ENCODE measurements at places on chromosomes 1 and 21. TPM values are rescaled to one million over a fixed set of nuclear protein-coding genes. Genes with fewer than 3 reads are reported as not detected.

Gene NCDN
- polyA plus RNA-seq = 18.3 TPM

Gene PDE4B
- 2.4 TPM for polyA plus RNA-seq

Gene RNU1-4
- not detected for polyA plus RNA-seq

Gene KRTAP21-2
- polyA plus RNA-seq = not detected

Gene RNF186
- polyA plus RNA-seq = not detected

Gene FMO4
- polyA plus RNA-seq = 3.9 TPM

Gene NBPF6
- not detected for polyA plus RNA-seq

Gene TRPM2
- polyA plus RNA-seq = 17.3 TPM

Gene RPE65
- polyA plus RNA-seq = not detected

Gene CLEC20A
- polyA plus RNA-seq = not detected

Gene PLEKHN1
- 4.2 TPM for polyA plus RNA-seq

Gene FAM76A
- 2.9 TPM for polyA plus RNA-seq

Gene MAB21L3
- 0.37 TPM for polyA plus RNA-seq

Gene SELL
- 0.77 TPM for polyA plus RNA-seq

Gene LENEP
- not detected for polyA plus RNA-seq

All from adrenal gland (tissue), 19 donors.